Liver (tissue), 10 donors: ENCODE measurements at places on chromosomes 11 and 22. TPM values are rescaled to one million over a fixed set of nuclear protein-coding genes. Genes with fewer than 3 reads are reported as not detected.

The PHLDB1 gene
- total RNA-seq, result 6.8 TPM

The EXPH5 gene
- 6.1 TPM for total RNA-seq

The ARRB1 gene
- 19.3 TPM for total RNA-seq

The NAA40 gene
- 7.3 TPM for total RNA-seq

The CCDC188 gene
- total RNA-seq, result not detected

The ENTHD1 gene
- total RNA-seq, result not detected

The DDI1 gene
- not detected for total RNA-seq

The ZMAT5 gene
- total RNA-seq, result 12.1 TPM

GRCh38 chr11:5891216-5891800, 1.7 kb upstream of the OR52E5 start:
- H3K4me1 ChIP-seq, result no peaks in the 10 kb centered on the region
- no peak overlapping the region for H3K27ac ChIP-seq
- H3K36me3 ChIP-seq, result no peaks in the 10 kb centered on the region
- no peak for DNase-seq
- H3K27me3 ChIP-seq, result no peaks in the 10 kb centered on the region

GRCh38 chr11:13143486-13144297, 133.9 kb upstream of the BMAL1 start:
- H3K4me3 ChIP-seq, result no peak overlapping the region
- H3K27me3 ChIP-seq, result no peaks in the 10 kb centered on the region
- no peak for DNase-seq
- H3K4me1 ChIP-seq, result peaks cover 5% of the 10 kb centered on the region

- no peaks in the 10 kb centered on the region for H3K4me1 ChIP-seq
- DNase-seq, result no peak
- H3K4me3 ChIP-seq, result no peak overlapping the region
- H3K27ac ChIP-seq, result no peak overlapping the region
- no peaks in the 10 kb centered on the region for H3K36me3 ChIP-seq
These were observed 24.2 kb downstream of the POU2AF3 start for GRCh38 chr11:111322534-111322933.

DNA sequence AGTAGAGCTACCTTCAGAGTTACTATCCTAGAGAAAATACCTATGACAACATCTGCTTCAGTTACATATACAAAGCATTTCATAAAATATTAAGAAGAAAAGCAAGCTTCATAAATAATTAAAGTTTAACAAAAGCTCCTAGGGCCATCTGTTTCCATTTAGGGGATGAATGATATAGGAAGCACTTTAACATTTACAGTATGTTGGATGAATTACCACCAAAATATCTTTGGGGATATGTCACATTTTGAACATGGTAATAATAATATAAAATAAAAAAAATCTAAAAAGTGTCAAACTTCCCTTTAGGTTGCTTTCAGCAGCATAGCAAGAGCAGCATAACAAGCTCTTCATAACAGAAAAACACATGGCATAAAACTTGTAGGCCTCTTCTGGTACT, 104.6 kb downstream of the ATG16L2 start:
- no peak overlapping the region for H3K27ac ChIP-seq
- no peaks in the 10 kb centered on the region for H3K27me3 ChIP-seq
- no peaks in the 10 kb centered on the region for H3K36me3 ChIP-seq
- DNase-seq, result no peak
- H3K4me3 ChIP-seq, result no peak overlapping the region
- H3K4me1 ChIP-seq, result peaks cover 4% of the 10 kb centered on the region

DNA sequence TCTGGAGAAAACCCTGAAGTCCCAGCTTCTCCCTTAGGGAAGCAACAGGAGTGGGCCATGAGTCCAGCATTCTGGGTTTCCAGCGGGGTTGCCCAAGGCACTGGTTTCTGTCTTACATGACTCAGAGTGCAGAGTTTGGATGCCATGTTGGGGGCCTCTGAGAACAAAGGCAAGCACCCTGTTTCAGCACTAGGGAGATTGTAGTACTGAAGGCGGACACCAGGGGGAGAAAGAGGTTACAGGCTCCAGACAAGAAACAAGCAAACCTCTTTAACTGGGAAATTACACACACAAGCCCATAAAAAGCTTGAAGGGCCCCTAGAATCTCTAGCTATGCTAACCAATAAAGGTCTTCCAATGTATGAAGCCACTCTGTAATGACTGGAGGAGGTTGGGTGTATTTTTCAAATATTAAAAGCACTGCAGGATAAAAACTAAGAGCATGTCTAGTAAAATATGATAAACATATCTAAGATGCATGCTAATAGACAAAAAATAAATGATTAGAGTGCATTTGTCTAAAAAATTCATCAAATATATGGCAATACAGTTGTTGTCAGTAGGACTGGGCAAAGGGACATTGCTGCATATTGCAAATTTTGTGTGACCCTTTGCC, 7.1 kb downstream of the MS4A6E start:
- no peaks in the 10 kb centered on the region for H3K36me3 ChIP-seq
- H3K27ac ChIP-seq, result no peak overlapping the region
- no peaks in the 10 kb centered on the region for H3K27me3 ChIP-seq
- peak; percentile 72 for DNase-seq
- H3K4me1 ChIP-seq, result no peaks in the 10 kb centered on the region

GRCh38 chr11:75271730-75272129, 31.2 kb downstream of the TPBGL start:
- H3K27ac ChIP-seq, result no peak overlapping the region
- no peak overlapping the region for H3K4me3 ChIP-seq
- H3K27me3 ChIP-seq, result no peaks in the 10 kb centered on the region
- H3K36me3 ChIP-seq, result peaks cover 2% of the 10 kb centered on the region
- no peak for DNase-seq

- no peak overlapping the region for H3K4me3 ChIP-seq
- no peaks in the 10 kb centered on the region for H3K27me3 ChIP-seq
- no peak for DNase-seq
- H3K27ac ChIP-seq, result no peak overlapping the region
- peaks cover 8% of the 10 kb centered on the region for H3K4me1 ChIP-seq
These were observed 88.6 kb downstream of the TEAD1 start for GRCh38 chr11:12762696-12763324.

DNA sequence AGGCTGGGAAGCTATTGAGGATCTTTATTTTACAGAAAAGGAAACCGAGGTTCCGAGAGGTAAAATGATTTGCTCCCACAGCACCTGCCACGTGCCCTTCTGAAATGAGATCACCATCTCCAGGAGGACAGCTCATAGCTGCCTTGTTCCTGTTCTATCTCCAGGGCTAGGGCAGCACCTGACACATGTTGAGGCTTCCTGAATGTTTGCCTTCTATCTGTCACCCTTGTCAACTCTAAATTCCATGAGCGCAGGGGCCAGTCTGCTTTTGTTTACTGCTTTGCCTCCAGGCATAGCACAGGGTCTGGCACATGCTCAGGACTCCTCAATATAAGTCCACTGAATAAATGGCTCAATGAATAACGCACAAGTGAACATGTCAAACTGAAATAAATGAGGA, 24.1 kb downstream of the ASCC2 start:
- H3K4me1 ChIP-seq, result peaks cover 82% of the 10 kb centered on the region
- H3K4me3 ChIP-seq, result no peak overlapping the region
- DNase-seq, result no peak
- H3K27ac ChIP-seq, result peak overlapping the region; percentile 81
- peaks cover 13% of the 10 kb centered on the region for H3K36me3 ChIP-seq

GRCh38 chr22:29478326-29479276, 1.4 kb upstream of the NEFH start:
- no peak overlapping the region for H3K4me3 ChIP-seq
- H3K36me3 ChIP-seq, result no peaks in the 10 kb centered on the region
- H3K27ac ChIP-seq, result no peak overlapping the region
- H3K4me1 ChIP-seq, result peaks cover 14% of the 10 kb centered on the region
- no peaks in the 10 kb centered on the region for H3K27me3 ChIP-seq
- no peak for DNase-seq

- DNase-seq, result no peak
- no peak overlapping the region for H3K27ac ChIP-seq
- H3K4me1 ChIP-seq, result no peaks in the 10 kb centered on the region
These were observed 1.5 kb downstream of the OR5A1 start for GRCh38 chr11:59437770-59438169.

- no peaks in the 10 kb centered on the region for H3K36me3 ChIP-seq
- H3K27me3 ChIP-seq, result no peaks in the 10 kb centered on the region
- no peaks in the 10 kb centered on the region for H3K4me1 ChIP-seq
- H3K4me3 ChIP-seq, result no peak overlapping the region
These were observed 212.6 kb downstream of the MN1 start for GRCh38 chr22:27588915-27589314.

- DNase-seq, result no peak
- no peaks in the 10 kb centered on the region for H3K4me1 ChIP-seq
- no peak overlapping the region for H3K4me3 ChIP-seq
- no peaks in the 10 kb centered on the region for H3K27me3 ChIP-seq
- no peaks in the 10 kb centered on the region for H3K36me3 ChIP-seq
These were observed 68.5 kb downstream of the ADM start for GRCh38 chr11:10373340-10373739.

DNA sequence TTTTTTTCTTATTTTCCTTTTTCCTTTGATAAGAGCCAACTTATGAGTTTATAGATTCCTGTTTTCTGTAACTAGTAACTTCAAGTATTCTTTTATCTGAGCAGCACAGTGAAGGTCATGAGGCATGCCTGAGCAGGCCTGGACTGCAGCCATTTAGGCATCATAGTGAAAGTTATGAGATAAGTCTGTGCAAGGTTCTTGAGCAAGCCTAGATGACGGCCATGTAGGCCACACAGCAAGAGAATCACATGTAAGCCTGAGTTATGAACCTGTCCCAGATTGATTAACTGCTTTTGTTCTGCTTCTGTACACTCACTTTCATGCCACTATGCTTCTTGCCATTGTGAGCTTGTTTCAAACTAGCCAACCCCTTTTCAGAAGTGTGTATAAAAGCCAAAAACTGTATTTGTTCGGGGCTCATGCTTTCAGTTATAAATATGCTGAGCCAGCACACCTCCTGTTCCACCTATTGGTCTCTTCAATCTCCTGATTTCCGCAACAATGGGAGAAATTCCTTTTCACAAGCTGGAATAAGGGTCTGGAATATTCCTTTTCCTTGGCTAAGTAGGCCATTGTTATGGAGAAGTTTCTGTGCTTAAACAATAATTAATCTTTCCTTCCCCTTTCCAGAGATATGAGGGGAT, 745.7 kb downstream of the FAM181B start:
- H3K4me1 ChIP-seq, result peaks cover 3% of the 10 kb centered on the region
- H3K4me3 ChIP-seq, result no peak overlapping the region
- no peaks in the 10 kb centered on the region for H3K27me3 ChIP-seq
- no peak overlapping the region for H3K27ac ChIP-seq

DNA sequence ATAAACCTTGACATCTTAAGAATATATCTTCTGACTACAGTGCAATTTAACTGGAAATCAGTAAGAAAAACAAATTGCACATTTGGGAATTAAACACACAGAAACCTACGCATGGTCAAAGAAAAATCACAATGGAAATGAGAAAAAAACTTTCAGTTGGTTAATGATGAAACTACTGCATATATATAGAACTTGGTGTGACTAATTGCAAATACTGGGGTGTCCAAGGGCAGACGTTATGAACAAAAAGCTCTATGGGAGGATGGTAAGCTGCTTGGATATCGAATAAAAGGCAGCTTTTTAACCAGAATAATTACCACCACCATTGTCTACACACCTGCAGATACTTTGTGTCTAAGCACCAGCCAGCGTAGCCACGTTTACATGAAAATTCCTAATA, 791 bp downstream of the GDPD4 start:
- H3K27ac ChIP-seq, result no peak overlapping the region
- H3K4me1 ChIP-seq, result no peaks in the 10 kb centered on the region
- DNase-seq, result no peak
- H3K4me3 ChIP-seq, result no peak overlapping the region
- H3K36me3 ChIP-seq, result no peaks in the 10 kb centered on the region

DNA sequence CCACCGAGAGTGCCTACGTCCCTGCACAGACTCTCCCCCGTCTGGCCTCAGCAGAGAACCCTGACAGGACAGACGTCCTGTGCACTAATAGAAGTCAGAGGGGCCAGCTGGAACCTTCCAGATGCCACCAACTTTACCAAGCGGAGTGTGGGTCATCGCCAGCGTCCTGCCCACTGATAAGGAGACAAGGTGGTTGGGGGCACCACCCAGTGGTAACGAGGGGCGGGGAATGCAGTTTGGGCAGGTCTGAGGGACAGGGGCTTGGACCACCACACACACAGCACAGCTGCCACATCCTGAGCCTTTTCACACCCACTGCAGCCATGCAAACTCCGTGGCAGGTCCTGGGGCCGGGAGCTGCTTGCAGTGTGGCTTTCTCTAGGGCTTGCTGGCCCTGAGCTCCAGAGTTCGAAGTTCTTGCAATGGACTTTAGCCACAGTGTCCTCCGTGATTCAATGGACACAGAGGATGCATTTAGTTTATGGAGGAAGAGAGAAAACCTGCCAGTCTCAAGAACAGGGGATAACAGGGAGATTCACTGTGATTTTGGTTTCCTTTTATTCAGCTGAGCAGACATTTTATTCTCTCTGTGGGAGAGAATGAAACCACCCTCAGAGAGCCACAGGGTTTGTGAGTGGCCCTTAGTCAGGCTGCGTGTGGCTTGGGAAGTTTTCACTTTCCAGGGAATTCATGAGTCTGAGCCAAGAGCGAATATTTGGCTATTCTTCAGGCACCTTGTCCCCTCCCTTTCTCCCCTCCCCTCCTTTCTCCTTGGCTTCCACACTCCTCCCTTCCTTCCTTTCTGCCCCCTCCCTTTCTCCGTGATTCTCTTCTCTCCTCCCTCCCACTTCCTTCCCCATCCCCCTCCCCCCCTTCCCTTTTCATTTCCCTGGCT, 13.1 kb downstream of the MRGPRG start:
- H3K36me3 ChIP-seq, result no peaks in the 10 kb centered on the region
- H3K27me3 ChIP-seq, result peaks cover 14% of the 10 kb centered on the region
- no peak overlapping the region for H3K27ac ChIP-seq

DNA sequence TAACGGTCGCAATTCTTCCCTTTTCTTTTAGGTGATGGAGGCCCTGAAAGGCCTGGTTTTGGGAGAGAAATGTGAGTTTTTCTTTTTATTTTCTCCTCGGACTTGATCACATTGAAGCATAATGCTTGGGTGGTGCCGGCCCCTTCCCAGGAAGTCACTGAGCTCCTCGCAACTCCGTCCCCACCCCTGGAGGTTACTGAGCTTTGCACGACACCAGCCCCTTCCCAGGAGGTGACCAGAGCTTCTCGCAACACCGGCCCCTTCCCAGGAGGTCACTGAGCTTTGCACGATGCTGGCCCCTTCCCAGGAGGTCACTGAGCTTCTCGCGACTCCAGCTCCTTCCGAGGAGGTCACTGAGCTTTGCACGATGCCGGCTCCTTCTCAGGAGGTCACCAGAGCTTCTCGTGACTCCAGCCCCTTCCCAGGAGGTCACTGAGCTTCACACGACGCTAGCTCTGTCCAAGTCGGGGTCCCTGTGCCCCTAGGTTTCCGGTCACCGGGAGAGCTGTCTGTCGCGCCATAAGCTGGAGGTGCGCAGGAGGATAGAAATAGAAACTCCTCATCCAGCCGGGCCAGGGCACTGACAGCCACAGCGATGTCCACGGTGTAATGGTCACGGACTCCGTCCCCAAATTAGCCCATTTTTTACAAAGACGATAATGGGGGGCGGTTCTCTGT, 586.4 kb downstream of the BRD1 start:
- no peaks in the 10 kb centered on the region for H3K27me3 ChIP-seq
- DNase-seq, result peak; percentile 12
- no peak overlapping the region for H3K27ac ChIP-seq
- no peak overlapping the region for H3K4me3 ChIP-seq
- no peaks in the 10 kb centered on the region for H3K36me3 ChIP-seq
